RPMI7951 (cell line): ENCODE measurements at places on chromosomes 1 and 21. TPM values are rescaled to one million over a fixed set of nuclear protein-coding genes. Genes with fewer than 3 reads are reported as not detected.

LCE3A gene
- total RNA-seq = not detected in 2 replicates

RPTN gene
- not detected in 2 replicates for total RNA-seq

ADORA3 gene
- not detected in 2 replicates for total RNA-seq

CLCA1 gene
- total RNA-seq = not detected in 2 replicates

ZYG11A gene
- 0.78 and 0.96 TPM in 2 replicates for total RNA-seq

IQCC gene
- 2.9 and 5.6 TPM in 2 replicates for total RNA-seq

SAMD13 gene
- 2.9 and 3.5 TPM in 2 replicates for total RNA-seq

INTS7 gene
- total RNA-seq = 24.8 and 27.8 TPM in 2 replicates

IQGAP3 gene
- 32.8 and 35.5 TPM in 2 replicates for total RNA-seq

SLC39A1 gene
- 70.4 and 95.4 TPM in 2 replicates for total RNA-seq

KAZN gene
- 0.24 and 0.49 TPM in 2 replicates for total RNA-seq

GRCh38 chr1:224644553-224645154, 28.5 kb downstream of the CNIH3 start:
- peak; percentile 50 for DNase-seq

DNA sequence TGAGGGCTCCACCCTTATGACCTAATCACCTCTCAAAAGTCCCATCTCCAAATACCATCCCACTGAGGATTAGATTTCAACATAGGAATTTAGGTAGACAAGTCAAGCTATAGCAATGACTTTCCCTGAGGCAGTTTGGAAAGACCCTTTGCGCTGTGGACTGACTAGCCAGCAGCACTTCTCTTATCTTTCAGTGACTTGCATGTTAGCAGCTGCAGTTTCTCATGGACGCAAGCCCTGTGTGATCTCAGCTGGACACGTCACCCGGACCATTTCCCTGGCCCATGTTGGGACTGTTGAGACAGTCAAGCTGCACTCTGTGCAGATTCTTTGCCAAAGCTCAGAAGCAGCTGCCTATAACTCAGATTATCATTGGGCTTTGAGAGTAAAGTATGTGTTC, 408.1 kb upstream of the USP24 start:
- peak; percentile 46 for DNase-seq

DNA sequence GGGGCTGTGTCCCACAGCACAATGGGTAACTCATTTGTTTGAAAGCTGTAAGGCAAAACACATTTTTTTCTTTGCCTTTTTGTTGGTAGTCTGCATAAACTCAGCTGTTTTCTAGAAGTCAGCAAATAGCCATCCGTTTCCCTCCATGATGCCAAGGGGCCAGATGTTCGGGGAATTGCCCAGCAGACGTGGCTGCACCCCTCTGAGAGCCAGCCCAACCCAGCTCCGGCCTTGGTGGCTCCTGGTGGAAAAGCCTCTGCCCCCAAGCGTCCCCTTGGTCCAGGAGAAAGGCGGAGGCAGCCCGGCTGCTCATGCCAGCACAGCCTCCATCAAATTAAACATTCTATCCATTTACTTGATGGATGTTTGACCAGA, 58.4 kb upstream of the ADARB1 start:
- DNase-seq = no peak

GRCh38 chr1:186512698-186513457, 52.0 kb upstream of the PDC start:
- no peak for DNase-seq

- DNase-seq = peak; percentile 95
Measured at GRCh38 chr1:17168091-17168876, 36.6 kb upstream of the PADI1 start.

DNA sequence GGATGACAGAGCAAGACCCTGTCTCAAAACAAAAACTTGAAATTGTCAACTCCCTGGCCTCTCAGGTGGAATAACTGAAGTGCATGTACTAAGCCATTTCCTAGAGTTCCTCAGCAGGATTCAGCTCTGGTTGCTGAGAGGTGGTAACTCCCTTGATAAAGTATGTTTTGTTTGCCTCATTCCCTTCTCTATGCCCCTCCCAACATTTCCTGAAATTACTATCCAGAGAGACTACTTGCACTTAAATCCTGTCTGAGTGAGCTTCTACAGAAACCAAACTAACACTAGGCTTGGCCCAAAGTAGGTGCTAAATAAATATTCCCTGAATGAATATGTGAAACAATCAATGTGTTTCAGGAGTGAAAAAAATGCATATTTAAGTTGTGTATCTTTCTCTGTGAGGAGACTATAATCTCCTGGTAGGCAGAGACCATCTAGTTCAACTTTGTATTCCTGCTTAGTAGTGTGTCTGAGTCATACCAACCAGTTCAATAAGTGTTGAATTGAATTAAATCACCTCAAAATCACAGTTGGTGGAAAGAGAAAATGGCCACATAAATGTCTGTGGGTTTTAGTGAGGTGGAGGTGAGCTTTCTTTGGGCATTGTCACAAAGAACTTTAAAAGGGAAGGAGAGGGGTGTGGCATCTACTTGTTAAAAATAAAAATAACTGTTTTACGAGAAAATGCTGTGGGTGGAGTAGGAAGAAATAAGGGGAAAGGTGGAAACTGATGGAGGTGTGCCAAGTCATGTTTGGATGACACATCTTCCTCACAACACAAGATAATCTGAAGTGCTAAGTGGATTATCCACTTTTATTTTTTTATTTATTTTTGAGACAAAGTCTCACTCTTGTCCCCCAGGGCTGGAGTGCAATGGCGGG, 12.6 kb downstream of the RIMKLA start:
- no peak for DNase-seq

GRCh38 chr1:179369751-179370341, 4.1 kb downstream of the AXDND1 start:
- DNase-seq = peak; percentile 63

GRCh38 chr1:84298684-84299535, 2.6 kb upstream of the SAMD13 start:
- peak; percentile 57 for DNase-seq

GRCh38 chr1:218273762-218274479, 11.2 kb upstream of the RRP15 start:
- DNase-seq = no peak

DNA sequence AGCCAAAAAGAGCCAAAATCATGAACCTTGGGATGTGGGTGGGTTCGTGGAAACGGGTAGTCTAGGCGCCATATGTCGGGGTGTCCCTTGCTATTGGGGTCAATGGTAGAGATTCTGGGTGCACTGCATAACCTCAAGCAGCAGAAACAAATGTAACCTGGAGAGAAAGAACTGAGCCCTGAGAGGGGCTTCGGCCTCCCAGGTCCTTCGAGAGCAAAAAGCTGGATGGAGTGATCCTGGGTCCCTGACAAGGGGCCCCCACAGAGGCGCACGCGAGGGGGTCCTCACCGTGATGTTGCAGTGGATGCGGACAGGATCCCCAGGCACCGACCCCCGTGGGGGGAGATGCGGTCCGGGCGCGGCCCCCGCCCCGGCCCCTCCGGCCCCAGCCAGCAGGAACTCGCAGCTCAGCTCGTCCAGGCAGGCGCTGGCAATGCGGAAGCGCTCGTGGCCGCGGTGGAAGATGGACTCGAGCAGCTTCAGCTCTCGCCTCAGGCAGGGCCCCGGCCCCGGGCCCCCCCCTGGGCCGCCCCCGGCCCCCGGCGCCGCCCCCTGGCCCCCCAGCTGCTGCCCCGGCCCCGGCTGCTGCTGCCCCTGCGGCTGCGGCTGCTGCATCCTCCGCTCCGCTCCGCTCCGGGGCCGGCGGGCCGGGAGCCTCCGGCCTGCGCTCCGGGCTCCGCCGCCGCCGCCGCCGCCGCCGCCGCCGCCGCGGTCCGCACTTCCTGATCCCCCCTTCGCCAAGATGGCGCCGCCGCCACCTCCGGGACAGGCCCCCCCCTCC, at the start of gene UBE2Q1:
Gene UBE2Q1, minus strand, starts transcription at position 724 of the 781 bp plus-strand sequence. Its CDS starts 109 bp downstream, at position 615.
- peak; percentile 13 for DNase-seq

GRCh38 chr1:13492711-13493110, 21.1 kb downstream of the LRRC38 start:
- DNase-seq = no peak

DNA sequence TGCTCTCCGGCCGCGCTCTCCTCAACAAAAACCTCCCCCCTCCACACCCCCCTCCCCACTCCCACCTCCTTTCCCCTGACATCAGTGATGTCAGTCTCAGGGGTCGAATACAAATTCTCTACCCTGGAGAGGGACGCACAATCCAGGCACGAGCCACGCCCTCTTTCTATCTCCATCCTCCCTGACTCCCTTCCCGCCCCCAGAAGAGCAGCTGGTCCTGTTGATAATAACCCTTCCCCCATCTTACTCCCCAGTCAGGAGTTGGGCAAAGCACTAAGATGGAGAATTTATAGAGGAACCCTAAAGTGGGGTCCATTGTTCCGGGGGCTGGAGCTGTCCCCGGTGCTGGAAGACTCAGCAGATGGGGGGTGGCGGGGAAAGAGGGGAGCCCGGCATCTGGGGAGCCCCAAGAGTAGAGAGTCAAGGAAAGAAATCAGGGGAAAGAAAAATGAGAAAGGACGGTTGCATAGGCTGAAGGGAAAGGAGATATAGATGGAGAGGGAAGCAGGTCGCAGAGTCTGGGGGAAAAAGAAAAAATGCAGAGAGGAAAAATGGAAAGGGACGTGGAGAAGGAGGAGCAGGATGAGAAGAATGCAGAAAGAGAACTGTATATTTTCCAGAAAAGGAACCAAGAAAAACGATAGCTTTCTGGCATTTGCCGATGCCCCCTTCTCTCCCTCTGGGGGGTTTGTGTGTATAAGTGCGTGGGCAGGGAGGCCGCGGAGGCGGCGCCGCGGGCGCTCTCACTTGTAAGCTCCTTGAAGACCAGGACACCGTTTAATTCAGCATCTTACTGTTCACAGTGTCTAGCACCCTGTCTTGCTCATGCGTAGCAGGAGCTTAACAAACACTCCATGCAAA, at the start of gene CELF3:
Gene CELF3, minus strand, starts transcription at position 33 of the 861 bp plus-strand sequence. CDS start 783 bp downstream, outside the sequence.
- DNase-seq = no peak

DNA sequence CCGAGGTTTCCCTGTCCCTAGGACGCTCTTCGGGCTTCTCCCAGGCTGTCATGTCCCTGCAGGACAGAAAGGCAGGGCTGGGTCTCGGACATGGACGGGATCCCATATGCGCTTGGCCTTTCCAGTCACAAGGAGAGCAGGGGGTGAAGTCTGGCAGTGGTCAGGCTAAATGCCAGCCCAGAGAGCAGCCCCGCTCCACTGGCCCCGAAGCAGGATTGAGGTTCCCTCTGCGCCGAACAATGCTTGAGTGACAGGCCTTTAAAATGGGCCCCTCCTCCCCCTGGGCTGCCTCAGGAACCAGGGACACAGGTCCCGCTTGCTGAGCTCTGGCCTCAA, 12.7 kb downstream of the DRAXIN start:
- no peak for DNase-seq

GRCh38 chr1:238451781-238452310, 561.1 kb upstream of the ZP4 start:
- no peak for DNase-seq
